Kidney epithelial cell (primary cell): ENCODE measurements at places on chromosomes 1 and 21. TPM values are rescaled to one million over a fixed set of nuclear protein-coding genes. Genes with fewer than 3 reads are reported as not detected.

DNA sequence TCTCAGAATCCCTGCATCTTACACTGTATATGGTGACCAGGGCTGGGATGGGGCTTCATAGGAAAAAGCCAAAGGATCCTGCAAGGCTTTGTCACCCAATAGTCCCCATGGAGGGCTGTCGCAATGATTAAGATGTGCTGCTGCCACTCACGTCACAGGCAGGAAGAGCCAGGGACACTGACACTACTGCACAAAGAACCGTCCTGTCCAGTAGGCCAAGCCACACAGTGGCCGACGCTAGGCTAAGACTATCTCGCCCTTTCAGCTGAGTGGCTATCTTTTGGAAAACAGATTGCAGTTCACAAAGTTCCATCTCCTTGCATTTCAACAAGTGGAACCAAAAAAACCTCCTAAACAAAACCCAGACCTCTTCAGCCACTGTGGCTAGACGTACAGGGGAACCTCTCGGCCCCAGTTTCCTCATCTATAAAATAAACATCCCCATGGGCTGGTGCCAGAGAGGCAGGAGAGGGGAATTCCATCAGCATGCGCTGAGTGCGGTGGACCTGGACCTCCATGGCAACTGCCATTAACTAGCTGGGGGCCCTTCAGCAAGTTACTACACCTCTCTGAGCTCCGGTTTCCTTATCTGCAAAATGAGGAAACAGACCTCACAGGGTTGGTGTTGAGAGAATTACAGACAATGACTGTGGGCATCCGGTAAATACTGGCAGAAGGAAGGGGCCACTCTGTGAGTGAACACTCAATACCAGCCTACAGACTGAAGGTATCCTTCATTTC, 8.7 kb downstream of the CAPZB start:
- no peak for DNase-seq

DNA sequence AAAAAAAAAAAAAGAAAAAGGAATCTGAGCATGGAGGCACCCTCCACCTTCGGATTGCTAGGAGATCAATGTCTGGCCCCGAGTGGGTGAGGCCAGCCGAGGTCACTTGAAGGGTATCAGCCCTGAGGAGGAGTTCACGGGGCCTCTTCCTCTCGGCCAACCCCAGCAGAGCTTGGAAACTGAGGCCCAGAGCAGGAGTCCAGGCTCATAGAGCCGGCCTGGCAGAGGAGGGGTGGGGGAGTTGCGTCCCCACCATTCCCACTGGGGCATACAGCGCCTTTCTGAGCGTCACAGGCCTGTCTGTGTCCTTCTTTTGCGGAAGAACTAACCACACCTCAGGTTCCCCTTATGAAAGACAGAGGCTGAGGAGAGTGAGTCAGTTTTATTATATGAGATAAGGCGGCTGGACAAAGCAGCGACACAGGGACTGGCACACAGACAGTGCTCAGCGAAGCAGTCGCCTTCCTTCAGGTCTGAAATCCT, 17.1 kb upstream of the EPHA2 start:
- DNase-seq: no peak

- DNase-seq: peak; percentile 89
Measured at GRCh38 chr1:28417441-28417922, 47.9 kb downstream of the PHACTR4 start.

GRCh38 chr1:231497629-231498152, 30.8 kb upstream of the TSNAX start:
- DNase-seq: no peak

GRCh38 chr1:62025154-62025553, 169.5 kb upstream of the L1TD1 start:
- no peak for DNase-seq

The SH2D2A gene
- total RNA-seq: 2.3 and 4.9 TPM in 2 replicates

The CYP4A11 gene
- total RNA-seq: not detected in 2 replicates

The C4BPA gene
- not detected in 2 replicates for total RNA-seq

The CCDC30 gene
- 1.8 and 3.1 TPM in 2 replicates for total RNA-seq

The STIL gene
- 4.9 and 5.5 TPM in 2 replicates for total RNA-seq

The CLIC6 gene
- 6.3 and 8.0 TPM in 2 replicates for total RNA-seq
